CD4-positive, alpha-beta T cell (primary cell): ENCODE measurements at places on chromosomes 13 and 19.

- no peak within 1 kb of the TSS for H3K27ac ChIP-seq
- DNase-seq = peak; percentile 26
- no peaks in the 10 kb centered on the region for H3K36me3 ChIP-seq
- peak within 1 kb of the TSS; percentile 58 for H3K4me3 ChIP-seq
- peaks cover 44% of the 10 kb centered on the region for H3K4me1 ChIP-seq
- no peaks in the 10 kb centered on the region for H3K27me3 ChIP-seq
Measured at GRCh38 chr13:45851171-45851921, at the start of gene SIAH3. SIAH3 (minus strand) TSS chr13:45851753; CDS start chr13:45851629, 124 bp downstream.

- no peaks in the 10 kb centered on the region for H3K4me1 ChIP-seq
- H3K4me3 ChIP-seq = no peak overlapping the region
- H3K27me3 ChIP-seq = peaks cover 2% of the 10 kb centered on the region
- no peaks in the 10 kb centered on the region for H3K36me3 ChIP-seq
- DNase-seq = no peak
Measured at GRCh38 chr19:430701-431100, 21.8 kb upstream of the C2CD4C start.

- H3K27me3 ChIP-seq = no peaks in the 10 kb centered on the region
- H3K27ac ChIP-seq = no peak overlapping the region
- H3K4me1 ChIP-seq = peaks cover 7% of the 10 kb centered on the region
- H3K36me3 ChIP-seq = peaks cover 7% of the 10 kb centered on the region
Measured at GRCh38 chr13:27583645-27584044, 36.7 kb downstream of the LNX2 start.

GRCh38 chr13:50130123-50130946 is 115.1 kb downstream of the KCNRG start:
- peak overlapping the region; percentile 53 for H3K4me3 ChIP-seq
- H3K27me3 ChIP-seq = peaks cover 62% of the 10 kb centered on the region
- no peaks in the 10 kb centered on the region for H3K36me3 ChIP-seq
- peaks cover 71% of the 10 kb centered on the region for H3K4me1 ChIP-seq
- peak; percentile 18 for DNase-seq

GRCh38 chr19:17149393-17150135 is 65.6 kb upstream of the USE1 start:
- H3K4me1 ChIP-seq = peaks cover 4% of the 10 kb centered on the region
- H3K27me3 ChIP-seq = no peaks in the 10 kb centered on the region

- H3K27me3 ChIP-seq = no peaks in the 10 kb centered on the region
- no peak overlapping the region for H3K27ac ChIP-seq
- DNase-seq = no peak
- H3K4me3 ChIP-seq = no peak overlapping the region
- H3K36me3 ChIP-seq = peaks cover 2% of the 10 kb centered on the region
Measured at GRCh38 chr19:41988947-41989346, 5.1 kb downstream of the ATP1A3 start.

DNA sequence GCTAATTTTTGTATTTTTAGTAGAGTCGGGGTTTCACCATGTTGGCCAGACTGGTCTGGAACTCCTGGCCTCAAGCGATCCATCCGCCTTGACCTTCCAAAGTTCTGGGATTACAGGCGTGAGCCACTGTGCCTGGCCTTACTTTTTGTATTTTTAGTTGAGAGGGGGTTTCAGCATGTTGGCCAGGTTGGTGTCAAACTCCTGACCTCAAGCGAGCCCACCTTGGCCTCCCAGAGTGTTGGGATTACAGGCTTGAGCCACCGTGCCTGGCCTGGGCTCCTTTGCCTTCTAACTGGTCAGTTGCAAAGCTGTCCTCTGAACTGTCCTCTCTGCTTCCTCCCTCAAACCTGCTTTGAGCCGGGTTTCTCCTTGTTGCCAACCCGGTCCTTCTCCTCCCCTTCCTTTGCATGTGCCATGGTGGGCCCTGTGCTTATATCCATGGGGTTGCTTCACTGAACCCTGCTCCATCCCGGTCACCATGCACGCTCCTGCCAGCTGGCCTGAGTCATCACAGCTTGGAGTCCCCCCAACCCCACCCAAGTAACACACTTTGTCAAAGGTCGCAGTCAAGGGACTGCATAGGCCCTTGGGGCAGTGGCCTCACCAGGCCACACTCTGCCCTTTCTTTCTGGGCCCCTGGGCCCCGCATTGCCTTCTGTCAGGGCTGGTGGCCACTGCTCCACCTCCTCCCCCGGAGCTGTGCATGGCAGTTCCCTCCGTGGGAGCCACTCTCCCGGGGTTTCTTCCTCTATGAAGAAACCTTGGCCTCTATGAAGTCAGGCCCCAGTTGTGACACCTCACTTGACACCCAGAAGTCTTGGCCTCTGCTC is 21.2 kb downstream of the WTIP start:
- no peaks in the 10 kb centered on the region for H3K36me3 ChIP-seq
- no peak overlapping the region for H3K4me3 ChIP-seq
- peaks cover 18% of the 10 kb centered on the region for H3K27me3 ChIP-seq
- H3K27ac ChIP-seq = no peak overlapping the region
- peaks cover 21% of the 10 kb centered on the region for H3K4me1 ChIP-seq

GRCh38 chr19:38485541-38486285 is 52.2 kb downstream of the RYR1 start:
- no peaks in the 10 kb centered on the region for H3K4me1 ChIP-seq
- no peak for DNase-seq
- no peak overlapping the region for H3K27ac ChIP-seq
- no peak overlapping the region for H3K4me3 ChIP-seq
- no peaks in the 10 kb centered on the region for H3K27me3 ChIP-seq

- peaks cover 6% of the 10 kb centered on the region for H3K27me3 ChIP-seq
- no peak overlapping the region for H3K4me3 ChIP-seq
- no peaks in the 10 kb centered on the region for H3K36me3 ChIP-seq
- H3K4me1 ChIP-seq = no peaks in the 10 kb centered on the region
Measured at GRCh38 chr13:52779103-52779502, 39.5 kb upstream of the CNMD start.

- no peak overlapping the region for H3K4me3 ChIP-seq
- peaks cover 20% of the 10 kb centered on the region for H3K36me3 ChIP-seq
Measured at GRCh38 chr13:112784811-112785482, 95.1 kb downstream of the ATP11A start.

DNA sequence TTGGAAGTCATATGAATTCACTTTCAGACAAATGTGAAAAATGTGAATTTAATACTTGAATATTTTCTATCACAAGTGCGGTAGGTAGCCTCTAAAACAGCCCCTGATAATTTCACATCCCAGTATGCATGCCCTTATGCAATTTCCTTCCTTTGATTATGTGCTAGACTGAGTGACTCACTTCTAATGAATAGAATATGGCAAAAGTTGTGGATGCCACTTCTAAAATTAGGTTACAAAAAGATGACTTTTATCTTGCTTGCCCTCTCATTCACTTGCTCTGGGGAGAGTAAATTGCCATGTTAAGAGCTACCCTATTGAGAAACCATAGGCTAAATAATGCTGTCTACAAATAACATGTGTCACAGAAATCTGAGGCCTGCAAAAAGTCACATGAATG is 402.5 kb upstream of the PCDH9 start:
- no peak overlapping the region for H3K27ac ChIP-seq
- no peaks in the 10 kb centered on the region for H3K27me3 ChIP-seq
- H3K36me3 ChIP-seq = no peaks in the 10 kb centered on the region

DNA sequence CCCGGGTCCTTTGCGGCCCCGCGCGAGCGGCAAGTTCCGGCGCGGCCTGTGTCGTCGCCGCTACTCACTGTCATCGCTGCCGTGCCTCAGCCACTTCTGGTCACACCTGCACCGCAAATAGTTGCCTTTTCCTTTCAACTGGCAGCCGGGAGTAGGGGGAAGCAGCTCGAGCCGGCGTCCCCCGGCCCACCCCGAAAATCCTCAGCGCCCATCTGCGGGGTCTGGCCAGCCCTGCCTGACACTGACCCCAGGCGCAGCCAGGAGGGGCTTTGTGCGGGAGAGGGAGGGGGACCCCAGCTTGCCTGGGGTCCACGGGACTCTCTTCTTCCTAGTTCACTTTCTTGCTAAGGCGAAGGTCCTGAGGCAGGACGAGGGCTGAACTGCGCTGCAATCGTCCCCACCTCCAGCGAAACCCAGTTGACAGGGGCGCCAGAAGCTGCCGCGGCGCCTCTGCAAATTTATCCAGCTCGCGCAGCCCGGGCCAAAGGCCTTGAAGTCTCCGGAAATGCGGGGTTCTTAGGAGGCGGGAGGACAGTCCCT is 1.7 kb downstream of the PDX1 start:
- no peaks in the 10 kb centered on the region for H3K36me3 ChIP-seq
- peaks cover 50% of the 10 kb centered on the region for H3K4me1 ChIP-seq
- H3K4me3 ChIP-seq = peak overlapping the region; percentile 30
- H3K27ac ChIP-seq = no peak overlapping the region

GRCh38 chr13:44318161-44318560 is 55.5 kb upstream of the SERP2 start:
- H3K36me3 ChIP-seq = no peaks in the 10 kb centered on the region
- DNase-seq = no peak
- no peaks in the 10 kb centered on the region for H3K27me3 ChIP-seq
- no peak overlapping the region for H3K4me3 ChIP-seq

- no peaks in the 10 kb centered on the region for H3K36me3 ChIP-seq
- no peak overlapping the region for H3K27ac ChIP-seq
- H3K27me3 ChIP-seq = no peaks in the 10 kb centered on the region
- no peaks in the 10 kb centered on the region for H3K4me1 ChIP-seq
Measured at GRCh38 chr19:24140591-24140990, 53.6 kb downstream of the ZNF254 start.

DNA sequence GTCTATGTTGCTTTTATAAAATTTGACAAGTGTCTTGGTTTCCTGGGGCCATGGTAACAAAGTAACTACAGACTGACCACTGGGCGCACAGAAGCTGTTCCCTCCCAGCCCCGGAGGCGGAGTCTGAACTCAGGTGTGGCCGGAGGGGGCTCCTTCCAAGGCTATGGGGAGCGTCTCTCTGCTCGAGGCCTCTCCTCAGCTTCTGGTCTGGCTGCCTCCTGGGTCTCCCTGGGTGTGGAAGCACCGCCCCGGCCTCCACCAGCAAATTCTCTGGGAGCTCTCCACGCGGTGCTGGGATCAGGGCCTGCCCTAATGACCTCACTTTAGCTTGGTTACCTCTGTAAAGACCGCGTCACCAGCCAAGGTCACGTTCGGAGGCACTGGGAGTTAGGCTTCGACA is 45.7 kb upstream of the F7 start:
- no peak overlapping the region for H3K27ac ChIP-seq
- no peaks in the 10 kb centered on the region for H3K4me1 ChIP-seq
- H3K4me3 ChIP-seq = no peak overlapping the region

DNA sequence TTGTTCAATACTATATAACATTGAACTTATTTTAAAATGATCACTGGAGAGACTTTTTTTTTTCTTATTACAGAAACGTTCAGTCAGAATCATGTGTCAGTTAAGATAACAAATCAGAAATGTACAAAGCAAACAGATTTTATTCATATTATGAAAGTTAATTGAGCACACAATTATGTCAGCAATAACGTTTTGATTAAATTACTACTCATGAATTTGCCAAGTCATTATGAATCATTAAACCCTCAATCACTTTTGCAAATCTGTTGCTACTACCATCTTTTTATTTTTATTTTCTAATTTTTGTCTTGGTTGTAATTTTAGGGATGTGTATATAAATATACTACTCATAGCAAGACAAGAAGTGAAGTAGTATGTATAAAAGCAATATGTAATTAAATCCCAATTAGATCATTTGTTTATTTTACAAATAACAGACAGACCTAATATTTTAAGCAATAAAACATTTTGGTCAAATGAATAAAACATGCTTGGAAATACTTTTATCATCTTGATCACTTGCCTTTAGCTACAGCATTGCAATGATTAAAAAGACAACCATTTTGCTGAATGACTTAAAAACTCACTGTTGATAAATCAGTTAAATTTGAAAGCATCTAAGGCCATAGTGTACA is 893.4 kb upstream of the MIR17HG start:
- no peaks in the 10 kb centered on the region for H3K27me3 ChIP-seq
- no peak for DNase-seq
- H3K36me3 ChIP-seq = no peaks in the 10 kb centered on the region
- no peaks in the 10 kb centered on the region for H3K4me1 ChIP-seq
- H3K4me3 ChIP-seq = no peak overlapping the region

GRCh38 chr19:22610121-22610520 is 24.0 kb upstream of the ZNF492 start:
- DNase-seq = no peak
- H3K4me1 ChIP-seq = no peaks in the 10 kb centered on the region
- no peaks in the 10 kb centered on the region for H3K36me3 ChIP-seq
- H3K4me3 ChIP-seq = no peak overlapping the region

DNA sequence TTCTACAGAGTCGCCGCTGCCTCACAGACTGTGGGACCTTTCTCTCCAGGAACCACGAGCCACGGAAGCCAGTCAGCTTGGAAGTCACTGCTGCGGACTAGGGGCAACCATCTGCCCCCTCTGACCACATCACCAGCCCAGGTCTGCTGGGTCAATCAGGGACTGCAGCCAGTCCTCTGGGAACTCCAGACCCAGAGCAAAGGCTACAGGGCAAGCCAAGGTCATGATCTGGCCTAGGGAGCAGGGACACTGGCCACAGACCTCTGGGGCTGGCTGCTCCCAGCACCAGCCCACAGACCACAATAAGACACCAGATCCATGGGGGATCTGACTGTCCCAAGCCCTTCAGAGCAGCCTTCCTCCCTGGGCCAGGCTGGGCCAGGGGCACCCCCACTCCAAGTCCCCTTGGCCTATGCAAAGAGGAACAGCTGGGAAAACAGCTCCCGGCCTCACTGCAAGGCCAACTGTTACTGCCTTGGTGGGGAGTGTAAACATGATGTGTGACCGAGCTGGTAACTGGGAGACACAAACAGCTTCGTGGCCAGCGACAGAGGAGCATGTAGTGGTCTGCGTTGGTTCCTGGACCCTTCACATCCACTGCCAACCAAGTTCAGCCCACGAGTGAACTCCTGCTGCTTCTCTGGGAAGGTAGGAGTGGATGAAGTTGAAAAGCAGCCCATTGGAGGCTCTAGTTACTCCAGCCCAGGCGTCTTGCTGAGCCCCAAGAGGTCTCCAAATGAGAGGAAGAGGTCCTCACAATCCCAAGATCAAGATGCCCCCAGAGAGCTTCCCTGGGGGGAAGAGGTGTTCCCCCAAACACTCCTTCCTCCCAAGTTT is 1.5 kb downstream of the AKT2 start:
- peaks cover 72% of the 10 kb centered on the region for H3K4me1 ChIP-seq
- no peaks in the 10 kb centered on the region for H3K27me3 ChIP-seq
- peaks cover 8% of the 10 kb centered on the region for H3K36me3 ChIP-seq
- DNase-seq = no peak
- peak overlapping the region; percentile 70 for H3K27ac ChIP-seq
- H3K4me3 ChIP-seq = peak overlapping the region; percentile 68

DNA sequence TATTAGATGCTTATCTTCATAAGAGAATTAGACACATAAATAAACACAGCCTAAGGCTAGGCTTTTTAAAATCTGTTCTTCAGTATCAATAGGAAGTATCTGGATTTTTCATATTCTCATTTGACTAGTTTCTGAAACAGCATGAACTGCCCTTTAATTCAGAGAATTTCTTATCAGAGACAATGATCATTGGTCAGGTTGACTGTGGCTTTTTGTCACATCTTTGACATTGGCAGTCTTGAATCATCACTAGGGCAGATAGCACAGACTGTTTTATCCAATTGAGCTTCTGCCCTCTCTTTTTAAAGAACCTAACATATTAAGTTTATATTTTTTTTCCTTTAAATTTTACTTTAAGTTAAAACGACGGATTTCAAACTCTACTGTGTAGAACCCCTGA is 59.6 kb downstream of the DPY19L3 start:
- DNase-seq = no peak
- no peaks in the 10 kb centered on the region for H3K27me3 ChIP-seq
- H3K27ac ChIP-seq = no peak overlapping the region
- H3K4me3 ChIP-seq = no peak overlapping the region

GRCh38 chr19:50796128-50796633 is 6.0 kb downstream of the ACP4 start:
- no peak overlapping the region for H3K4me3 ChIP-seq
- peaks cover 15% of the 10 kb centered on the region for H3K4me1 ChIP-seq
- no peak overlapping the region for H3K27ac ChIP-seq
